Fibroblast of lung (primary cell): ENCODE measurements at places on chromosomes 7 and 10. TPM values are rescaled to one million over a fixed set of nuclear protein-coding genes. Genes with fewer than 3 reads are reported as not detected.

Gene GPR26
- not detected in 2 replicates for total RNA-seq

Gene ACADSB
- total RNA-seq, result 4.9 and 5.6 TPM in 2 replicates

Gene NEUROG3
- total RNA-seq, result not detected in 2 replicates

Gene KCNIP2
- total RNA-seq, result 0.77 and 1.8 TPM in 2 replicates

Gene TRIM50
- total RNA-seq, result not detected in 2 replicates

Gene PON1
- not detected in 2 replicates for total RNA-seq

Gene HNRNPH3
- 36.5 and 36.7 TPM in 2 replicates for total RNA-seq

Gene GIMAP1
- total RNA-seq, result under 0.01 TPM in 2 replicates

Gene MEOX2
- total RNA-seq, result 0.50 and 1.5 TPM in 2 replicates

Gene LFNG
- total RNA-seq, result 0.33 and 0.77 TPM in 2 replicates
